ENCODE measurements at places on chromosomes 1 and 21.

- no peak for DNase-seq
Observed at GRCh38 chr1:216723274-216723780, at the start of gene ESRRG. Gene ESRRG, minus strand, starts transcription at chr1:216723429. Its CDS starts 130 bp downstream, at chr1:216723299.

- no peak for DNase-seq
Observed at GRCh38 chr1:66464351-66464750, 69.6 kb upstream of the SGIP1 start.

GRCh38 chr1:228048120-228048519 is 34.4 kb upstream of the ARF1 start:
- DNase-seq = no peak

DNA sequence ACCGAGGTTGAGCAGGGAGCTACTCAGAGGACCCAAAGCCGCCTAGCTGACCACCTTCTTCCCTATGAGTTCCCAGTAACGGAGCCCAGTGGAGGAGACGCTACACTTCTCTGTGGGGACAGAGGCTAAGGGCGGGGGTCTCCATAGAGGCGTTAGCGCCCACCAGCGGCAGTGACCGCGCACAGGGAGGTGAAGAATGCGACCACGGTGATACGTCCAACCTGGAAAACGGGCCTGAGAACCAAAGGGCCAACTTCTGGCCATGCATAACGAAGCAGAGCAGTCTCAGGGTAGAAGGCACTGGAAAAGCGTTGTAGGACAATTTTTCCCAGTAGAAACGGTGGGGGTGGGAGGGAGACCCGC is 400 bp upstream of the COG2 start:
- DNase-seq = no peak

- no peak for DNase-seq
Observed at GRCh38 chr1:170296642-170297041, 150.9 kb downstream of the NTMT2 start.

GRCh38 chr21:38538353-38538752 is 40.1 kb upstream of the ERG start:
- DNase-seq = no peak

GRCh38 chr1:15411593-15412137 is 2.0 kb downstream of the EFHD2 start:
- no peak for DNase-seq

GRCh38 chr1:230074762-230075161 is 7.7 kb downstream of the GALNT2 start:
- no peak for DNase-seq

GRCh38 chr1:227942716-227943261 is 4.9 kb downstream of the WNT9A start:
- no peak for DNase-seq

DNA sequence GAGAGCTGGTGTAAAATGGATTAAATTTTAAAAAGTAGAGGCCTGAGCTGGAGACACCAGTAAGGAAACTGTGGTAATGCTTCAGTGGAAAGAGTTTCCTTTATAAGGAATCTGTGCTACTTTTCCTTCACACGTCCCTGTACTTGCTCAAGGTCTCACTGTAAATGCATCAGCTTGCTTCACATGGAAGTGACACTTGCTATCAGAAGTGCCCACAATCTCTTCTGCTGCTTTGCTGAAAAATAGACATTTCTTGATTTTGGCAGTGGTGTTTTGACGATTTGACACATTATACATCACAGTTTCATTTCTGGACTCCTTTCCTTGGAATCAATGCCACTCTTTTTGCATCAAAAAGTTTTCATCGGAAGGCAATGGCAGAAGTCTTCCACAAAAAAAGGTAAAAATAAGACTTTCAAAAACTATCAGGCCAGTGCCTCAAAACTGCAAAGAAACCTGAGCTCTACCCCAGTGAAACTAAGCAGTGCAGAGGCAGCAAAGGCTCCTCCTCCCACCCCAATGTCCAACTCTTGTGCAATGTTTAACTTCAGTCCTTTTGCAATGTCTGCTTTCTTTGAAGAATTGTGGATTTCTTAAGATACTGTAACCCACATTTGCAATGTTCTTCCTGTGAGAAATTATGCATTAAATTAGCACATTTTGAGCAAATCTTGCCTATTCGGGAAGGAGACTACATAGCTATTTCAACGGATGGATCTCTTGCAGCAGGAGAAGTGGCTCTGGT is 18.4 kb upstream of the TSPAN2 start:
- DNase-seq = no peak

DNA sequence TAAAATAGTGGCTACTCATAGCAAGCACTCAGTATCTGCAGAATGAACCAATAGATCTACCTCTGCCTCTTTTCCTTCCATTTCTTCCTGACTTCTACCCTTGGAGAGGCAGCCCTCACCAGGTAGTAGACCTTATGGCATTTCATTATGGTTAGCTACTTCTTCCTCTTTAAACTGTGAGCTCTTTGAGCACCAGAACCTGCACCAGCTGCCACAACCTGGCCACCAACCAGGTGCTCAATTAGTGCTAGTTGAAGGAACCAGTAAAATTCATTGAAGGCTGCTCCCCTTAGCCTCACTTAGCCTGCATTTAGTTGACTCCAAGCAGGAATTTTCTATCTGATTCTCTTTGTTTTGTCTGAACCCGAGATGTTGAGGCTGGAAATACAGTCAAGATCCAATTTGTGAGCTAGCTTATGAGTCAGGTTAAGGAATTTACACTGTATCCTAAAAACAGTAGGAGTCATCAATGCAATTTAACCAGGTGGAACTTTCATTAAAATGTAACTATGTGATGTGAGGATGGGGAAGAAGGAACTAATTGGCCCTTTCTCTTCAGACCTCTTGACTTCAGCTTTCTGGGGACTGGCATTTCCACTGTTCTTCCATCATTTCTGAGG is 81.5 kb upstream of the UBE2U start:
- no peak for DNase-seq

DNA sequence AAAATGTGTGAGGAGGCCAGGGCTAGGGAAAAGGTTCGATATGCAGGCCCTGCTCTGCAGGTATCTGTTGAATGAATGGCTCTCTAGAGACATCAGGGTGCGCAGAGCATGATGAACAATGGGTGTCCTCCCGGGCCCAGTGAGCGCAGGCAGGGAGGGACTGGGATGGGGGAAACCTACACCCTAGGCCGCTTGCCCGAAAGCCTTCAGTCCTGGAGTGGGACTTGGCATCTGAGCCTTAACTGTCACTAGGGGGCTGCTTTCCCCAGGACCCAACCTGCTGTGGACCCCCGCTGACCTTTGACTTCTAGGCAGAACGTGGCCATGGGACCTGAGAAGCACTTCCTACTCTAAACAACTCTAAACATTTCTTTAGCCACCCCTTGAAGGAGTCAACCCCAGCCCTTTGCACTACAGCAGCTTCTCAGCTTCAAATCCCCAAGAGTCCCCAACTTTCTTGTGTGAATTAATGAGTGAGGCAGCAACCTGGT is 444 bp upstream of the MAP3K6 start:
- DNase-seq = no peak

DNA sequence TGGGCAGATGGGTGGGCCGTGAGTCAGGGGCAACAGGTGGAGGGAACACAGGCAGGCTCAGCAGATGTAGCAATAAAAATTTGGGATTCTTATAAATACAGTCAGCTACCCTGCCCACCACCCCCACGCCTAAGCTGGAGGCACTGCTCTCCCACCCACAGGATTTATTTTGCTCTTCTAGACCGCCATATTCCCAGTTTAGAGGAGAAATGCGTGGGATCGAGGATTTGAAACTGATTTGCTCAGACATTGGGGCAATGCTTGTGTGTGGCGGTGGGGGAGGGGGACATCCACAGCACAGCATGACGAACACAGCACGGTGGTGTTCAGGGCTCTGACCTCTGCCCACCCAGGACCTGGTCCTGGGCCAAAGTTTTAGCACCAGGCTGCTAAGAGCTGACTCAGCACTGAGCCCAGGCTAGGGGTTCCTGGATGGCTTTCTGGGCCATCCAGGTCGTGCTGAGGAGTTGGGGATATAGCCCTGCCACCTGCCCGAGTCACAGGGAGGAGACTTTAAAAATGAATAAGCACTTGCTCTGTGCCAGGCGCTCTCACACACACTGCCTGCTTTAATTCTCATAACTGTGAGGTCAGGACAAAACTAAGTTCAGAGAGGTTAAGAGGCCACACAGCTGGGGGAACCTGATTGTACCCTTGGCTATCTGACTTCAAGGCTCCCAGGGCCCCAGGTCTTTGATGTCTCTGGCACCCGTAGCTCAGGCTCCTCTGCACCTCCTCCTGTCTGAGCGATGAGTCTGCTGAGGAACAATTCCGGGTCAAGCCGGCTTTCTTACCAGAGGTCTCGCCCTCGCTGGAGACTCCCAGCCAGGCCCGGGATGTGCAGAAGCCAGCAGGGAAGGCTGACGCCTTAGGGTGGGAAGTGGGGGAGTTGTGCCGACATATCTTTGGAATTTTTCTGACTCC is 29.4 kb upstream of the CSF1 start:
- DNase-seq = no peak

DNA sequence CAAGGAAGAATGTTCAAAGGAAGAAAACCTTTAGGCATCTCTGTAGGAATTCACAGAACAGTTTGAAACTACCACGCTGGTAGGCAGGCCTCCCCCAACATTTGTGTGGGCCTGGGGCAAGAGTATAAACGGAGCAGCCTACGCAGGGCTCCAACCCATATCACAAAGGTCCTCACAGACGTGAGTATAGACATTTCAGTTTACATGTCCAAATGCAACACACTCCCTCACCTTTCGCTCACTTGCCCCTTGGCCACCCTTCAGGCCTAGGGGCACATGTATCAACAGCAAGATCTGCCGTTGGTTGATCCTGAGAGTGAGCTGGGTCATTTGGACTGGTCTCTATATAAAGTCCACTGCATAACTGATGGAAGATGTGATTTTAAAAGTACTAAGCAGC is 133.3 kb downstream of the ACBD6 start:
- no peak for DNase-seq

DNA sequence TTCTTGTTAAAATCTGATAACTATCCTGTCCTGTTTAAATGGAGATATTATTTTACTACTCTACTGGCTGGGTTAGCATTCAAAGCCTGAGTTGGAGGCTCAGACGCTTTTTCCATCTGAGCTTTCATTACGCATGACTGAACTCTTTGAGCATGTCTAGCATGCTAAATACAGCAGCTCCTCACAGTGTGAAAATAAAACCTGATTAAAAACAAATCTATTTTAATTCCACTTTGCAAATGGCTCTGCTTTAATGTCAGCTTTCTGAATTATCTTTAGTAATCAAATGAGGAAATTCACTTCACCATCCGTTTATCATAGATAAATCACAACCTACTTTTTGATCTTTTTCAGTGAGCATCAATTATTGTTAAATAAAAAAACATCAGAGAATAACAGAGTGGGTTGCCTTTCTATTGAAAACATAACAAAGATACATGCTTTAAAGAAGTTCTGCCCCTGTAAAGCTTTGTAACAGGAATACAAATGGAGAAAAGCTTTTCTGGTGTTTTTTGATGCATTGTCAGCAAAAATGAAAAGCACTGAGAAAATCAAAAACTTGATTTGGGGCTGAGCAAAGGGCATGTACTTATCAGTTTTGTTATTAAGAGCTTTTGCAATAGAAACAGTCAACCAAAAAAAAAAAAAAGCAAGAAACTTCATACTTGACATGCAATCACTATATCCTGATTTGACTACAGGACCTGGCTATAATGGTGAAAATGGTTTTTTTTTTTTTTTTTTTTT is 3.5 kb upstream of the SPEN start:
- DNase-seq = no peak

GRCh38 chr1:23188434-23188884 is 19.8 kb upstream of the LUZP1 start:
- DNase-seq = no peak

- no peak for DNase-seq
Observed at GRCh38 chr1:62918700-62919099, 134.8 kb downstream of the ATG4C start.

GRCh38 chr1:95435611-95436010 is 201.6 kb downstream of the RWDD3 start:
- DNase-seq = no peak

- no peak for DNase-seq
Observed at GRCh38 chr1:27968692-27969091, 8.9 kb downstream of the XKR8 start.

DNA sequence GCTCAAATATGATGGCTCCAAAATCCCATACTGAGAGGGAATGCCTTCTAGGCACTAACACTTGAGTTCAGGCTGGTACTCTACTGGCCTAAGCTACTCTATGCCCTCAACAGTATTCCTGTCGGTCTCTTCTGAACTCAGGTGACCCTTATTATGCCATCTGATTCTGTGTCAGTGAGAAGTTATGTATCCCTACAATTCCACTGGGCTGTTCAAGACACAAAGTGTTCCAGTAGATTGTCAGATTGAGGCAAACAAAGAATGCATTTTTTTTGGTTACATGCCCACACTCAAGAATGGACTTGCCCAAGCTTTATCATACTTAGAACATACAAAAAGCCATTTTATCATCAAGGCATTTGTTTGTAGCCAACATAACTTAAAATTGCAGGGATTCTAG is 553.8 kb upstream of the PRMT6 start:
- DNase-seq = no peak

- DNase-seq = no peak
Observed at GRCh38 chr1:63908016-63908415, 134.2 kb downstream of the ROR1 start.

DNA sequence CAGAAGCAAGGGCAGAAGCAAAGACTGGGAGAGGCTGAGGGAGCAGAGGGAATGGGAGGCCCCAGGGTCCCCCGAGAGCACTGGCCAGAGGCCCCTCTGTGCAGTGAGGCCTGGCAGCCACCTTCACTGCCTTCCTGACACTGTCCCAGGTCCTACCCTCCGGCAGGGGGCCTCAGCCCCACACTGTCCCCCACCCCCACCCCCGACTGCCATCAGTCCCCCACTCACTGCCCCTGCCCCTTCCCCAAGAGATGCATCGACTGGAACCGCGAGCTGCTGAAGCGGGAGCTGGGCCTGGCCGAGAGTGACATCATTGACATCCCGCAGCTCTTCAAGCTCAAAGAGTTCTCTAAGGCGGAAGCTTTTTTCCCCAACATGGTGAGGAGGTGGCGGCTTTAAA is 13.0 kb upstream of the PADI6 start:
- no peak for DNase-seq

GRCh38 chr1:25096307-25097150 is 135.8 kb downstream of the SYF2 start:
- no peak for DNase-seq

- no peak for DNase-seq
Observed at GRCh38 chr1:23930861-23931490, 17.8 kb upstream of the CNR2 start.

DNA sequence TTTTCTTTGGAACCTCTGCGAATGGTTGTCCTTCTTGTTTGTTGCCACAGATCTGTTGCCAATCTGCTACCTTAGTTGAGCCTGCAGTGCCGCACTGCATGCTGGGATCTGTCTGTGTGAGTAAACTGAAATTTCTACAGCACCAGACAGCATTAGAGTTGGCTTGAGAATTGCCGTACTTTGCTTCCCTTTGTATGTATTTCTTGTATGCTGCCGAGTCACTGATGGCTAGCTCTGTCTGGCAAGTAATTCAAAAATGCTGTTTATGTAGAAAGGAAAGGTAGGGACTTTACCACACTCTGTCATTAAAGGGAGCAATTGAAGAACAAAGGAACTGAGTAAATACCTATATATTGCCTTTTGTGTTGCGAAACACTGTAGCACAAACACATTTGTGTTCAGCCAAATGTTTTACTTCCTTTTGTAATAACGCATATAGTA is 857.4 kb downstream of the USP25 start:
- no peak for DNase-seq

- no peak for DNase-seq
Observed at GRCh38 chr1:41442697-41443251, 41.7 kb downstream of the EDN2 start.

Data from stimulated activated CD8-positive, alpha-beta memory T cell treated with anti-CD3 and anti-CD28 coated beads, Interleukin-2, amount 100 ng/mL, for 1 hour (primary cell).